ENCODE measurements at places on chromosomes 4 and X.

GRCh38 chr4:20570981-20571715, 129.1 kb upstream of the PACRGL start:
- DNase-seq: no peak

- no peak for DNase-seq
Measured at GRCh38 chr4:56465599-56466295, 1.7 kb upstream of the SRP72 start.

DNA sequence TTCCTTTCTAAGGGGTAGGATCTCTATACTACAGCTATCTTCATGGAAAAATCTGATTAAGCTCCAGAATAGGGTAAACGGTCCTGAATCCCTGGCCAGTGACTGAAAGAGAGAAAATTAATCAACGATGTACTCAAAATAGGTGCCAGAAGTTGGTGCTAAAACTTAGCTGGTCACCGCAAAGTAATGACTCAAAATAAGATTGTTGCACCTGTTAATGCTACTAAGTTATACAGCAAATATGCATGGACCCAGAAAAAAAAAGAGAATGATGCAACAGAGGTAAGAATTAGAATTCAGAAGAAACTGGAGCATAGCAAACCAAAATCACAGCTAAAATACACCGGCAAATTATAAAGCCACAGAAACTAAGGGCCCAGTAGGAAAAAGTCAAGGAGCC, 239.7 kb upstream of the FAM241A start:
- DNase-seq: no peak

- DNase-seq: no peak
Measured at GRCh38 chr4:94302191-94302590, 40.4 kb downstream of the HPGDS start.

DNA sequence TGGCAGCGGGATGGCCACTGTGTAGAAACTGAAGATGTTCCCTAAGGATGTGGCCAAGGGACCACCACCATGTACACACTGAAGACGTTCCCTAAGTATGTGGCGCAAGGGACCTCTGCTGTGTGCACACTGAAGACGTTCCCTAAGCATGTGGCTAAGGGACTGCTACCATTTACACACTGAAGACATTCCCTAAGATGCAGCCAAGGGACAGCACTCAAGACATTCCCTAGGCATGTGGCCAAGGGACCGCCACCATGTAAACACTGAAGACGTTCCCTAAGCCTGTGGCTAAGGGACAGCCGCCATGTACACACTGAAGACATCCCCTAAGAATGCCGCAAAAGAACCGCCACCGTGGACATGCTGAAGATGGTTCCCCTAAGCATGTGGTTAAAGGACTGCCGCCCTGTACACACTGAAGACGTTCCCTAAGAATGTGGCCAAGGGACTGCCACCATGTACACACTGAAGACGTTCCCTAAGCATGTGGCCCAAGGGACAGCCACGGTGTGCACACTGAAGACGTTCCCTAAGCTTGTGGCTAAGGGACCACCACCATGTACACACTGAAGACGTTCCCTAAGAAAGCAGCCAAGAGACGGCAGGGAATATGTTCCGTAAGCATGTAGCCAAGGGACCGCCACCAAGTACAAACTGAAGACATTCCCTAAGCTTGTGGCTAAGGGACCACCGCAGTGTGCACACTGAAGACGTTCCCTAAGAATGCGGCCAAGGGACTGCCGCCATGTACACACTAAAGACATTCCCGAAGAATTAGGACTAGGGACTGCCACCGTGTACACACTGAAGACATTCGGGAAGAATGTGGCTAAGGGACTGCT, 43.3 kb downstream of the DHRSX start:
- no peak for DNase-seq

- no peak for DNase-seq
Measured at GRCh38 chrX:65993915-65994460, 45.9 kb downstream of the VSIG4 start.

DNA sequence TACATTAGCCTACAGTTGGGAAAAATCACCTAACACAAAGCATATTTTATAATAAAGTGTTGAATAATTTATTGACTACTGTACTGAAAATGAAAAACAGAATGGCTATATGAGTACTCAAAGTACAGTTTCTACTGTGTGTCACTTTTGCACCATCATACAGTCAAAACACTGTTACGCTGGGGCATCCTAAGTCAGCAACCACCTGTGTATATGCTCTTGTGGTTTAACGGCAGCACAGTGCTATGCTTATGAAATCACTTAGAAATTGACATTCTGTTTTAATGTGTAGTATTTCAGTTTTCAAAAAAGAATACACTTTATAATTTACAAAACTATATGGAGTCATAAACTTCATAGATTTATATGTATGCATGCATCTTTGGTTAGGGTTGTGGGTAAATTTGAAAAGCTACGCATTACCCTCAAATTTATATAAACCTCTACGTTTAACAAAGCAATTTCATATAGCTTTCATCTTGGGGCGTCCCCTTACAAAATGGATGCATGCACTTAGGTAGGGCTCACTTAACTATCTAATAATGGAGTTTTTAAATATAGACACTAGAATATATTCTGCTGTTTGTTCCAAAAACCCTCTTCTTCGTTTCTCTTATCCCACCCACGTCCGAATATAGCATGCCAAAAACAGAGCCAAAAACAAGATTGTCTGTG, 690 bp upstream of the NEIL3 start:
- DNase-seq: no peak

GRCh38 chrX:148893395-148893794, 393.0 kb downstream of the AFF2 start:
- no peak for DNase-seq

GRCh38 chr4:47486231-47486673, 1.2 kb downstream of the ATP10D start:
- no peak for DNase-seq

GRCh38 chr4:140071806-140072205, 82.2 kb downstream of the MAML3 start:
- DNase-seq: peak; percentile 24

- DNase-seq: peak; percentile 21
Measured at GRCh38 chrX:57821703-57822387, 88.4 kb downstream of the ZXDA start.

DNA sequence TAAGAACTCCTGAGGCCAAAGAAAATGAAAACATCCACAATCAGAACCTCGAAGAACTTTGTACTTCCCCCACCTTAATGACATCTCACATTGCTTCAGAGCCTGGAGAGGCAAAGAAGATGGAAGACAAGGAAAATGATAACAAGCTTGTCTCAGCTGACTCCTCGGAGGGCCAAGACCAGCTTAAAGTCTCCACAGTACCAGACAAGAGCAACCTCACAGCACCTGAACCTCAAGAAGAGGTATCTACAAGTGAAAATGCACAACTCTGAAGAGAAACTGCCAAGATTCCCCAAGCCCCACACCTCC, 97.5 kb downstream of the HNRNPD start:
- DNase-seq: no peak

Measured in T follicular helper cell (primary cell).